Renal cortical epithelial cell (primary cell): ENCODE measurements at places on chromosomes 6 and 20. TPM values are rescaled to one million over a fixed set of nuclear protein-coding genes. Genes with fewer than 3 reads are reported as not detected.

SLC2A10 gene
- 8.0 and 13.9 TPM in 2 replicates for total RNA-seq

POM121L2 gene
- not detected in 2 replicates for total RNA-seq

ATP6V1G2 gene
- total RNA-seq = 1.0 TPM in 1 of 2 replicates, not detected in the other

PSORS1C1 gene
- 1.0 and 5.1 TPM in 2 replicates for total RNA-seq

GRCh38 chr20:8218861-8219260, 86.8 kb downstream of the PLCB1 start:
- peak; percentile 81 for DNase-seq

- no peak for DNase-seq
Measured at GRCh38 chr6:2378046-2378657, 132.7 kb upstream of the GMDS start.

DNA sequence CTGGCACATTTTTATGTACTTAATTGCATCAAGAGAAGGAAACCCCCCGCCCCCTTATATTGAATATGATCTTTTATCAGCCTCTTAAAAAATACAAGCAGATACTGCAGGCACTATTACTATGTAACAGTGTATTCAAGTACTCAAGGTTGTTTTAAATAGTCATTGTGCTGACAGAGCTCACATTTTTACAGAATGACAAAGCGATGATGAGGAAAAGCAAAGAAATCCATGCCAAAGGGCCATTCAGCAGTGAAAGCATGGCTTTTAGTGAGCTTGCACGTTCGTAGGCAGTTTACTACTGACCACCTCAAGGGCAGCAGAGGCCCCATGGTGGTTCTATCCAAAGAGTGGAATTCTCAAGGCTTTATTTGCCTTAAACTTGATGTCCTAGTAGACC, 146.8 kb downstream of the RPS12 start:
- peak; percentile 65 for DNase-seq

DNA sequence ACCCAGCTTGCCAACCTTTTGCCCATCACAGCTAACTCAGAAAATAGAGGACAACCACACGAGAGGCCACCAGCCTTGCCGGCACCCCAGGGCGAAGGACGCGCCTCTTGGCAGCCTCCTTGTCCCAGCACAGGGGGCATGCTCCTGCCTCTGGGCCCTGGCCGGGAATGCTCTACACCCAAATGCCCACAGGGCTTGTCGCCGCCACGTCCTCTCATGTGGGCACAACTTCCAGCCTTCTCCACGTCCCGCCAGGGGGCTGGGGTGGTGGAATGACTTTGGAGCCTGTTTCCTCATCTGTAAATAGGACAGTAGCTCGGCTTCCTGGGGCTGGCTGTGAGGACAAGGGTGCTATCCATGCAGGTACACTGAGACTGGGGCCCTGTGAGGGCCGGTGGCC, 152.4 kb upstream of the MLN start:
- no peak for DNase-seq

GRCh38 chr6:100880149-100880852, 828 bp downstream of the ASCC3 start:
- DNase-seq = peak; percentile 56

DNA sequence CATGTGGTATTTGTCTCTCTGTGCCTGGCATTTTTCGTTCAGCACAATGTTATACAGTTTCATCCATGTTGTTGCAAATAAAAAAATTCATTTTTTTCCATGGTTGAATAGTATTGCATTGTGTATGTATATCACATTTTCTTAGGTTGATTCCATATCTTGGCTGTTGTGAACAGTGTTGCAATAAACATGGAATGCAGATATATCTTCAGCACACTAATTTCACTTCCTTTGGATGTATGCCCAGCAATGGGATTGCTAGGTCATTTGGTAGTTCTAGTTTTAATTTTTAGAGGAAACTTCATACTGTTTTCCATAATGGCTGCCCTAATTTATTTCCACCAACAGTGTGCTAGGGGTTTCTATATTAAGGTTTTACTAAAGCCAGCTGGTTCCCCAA, 52.6 kb downstream of the GFRAL start:
- no peak for DNase-seq

- no peak for DNase-seq
Measured at GRCh38 chr6:162649271-162649670, 78.3 kb downstream of the PRKN start.

GRCh38 chr6:165952514-165952913, 215.1 kb downstream of the TBXT start:
- DNase-seq = no peak

GRCh38 chr6:149246691-149247384, 70.7 kb upstream of the TAB2 start:
- DNase-seq = no peak

DNA sequence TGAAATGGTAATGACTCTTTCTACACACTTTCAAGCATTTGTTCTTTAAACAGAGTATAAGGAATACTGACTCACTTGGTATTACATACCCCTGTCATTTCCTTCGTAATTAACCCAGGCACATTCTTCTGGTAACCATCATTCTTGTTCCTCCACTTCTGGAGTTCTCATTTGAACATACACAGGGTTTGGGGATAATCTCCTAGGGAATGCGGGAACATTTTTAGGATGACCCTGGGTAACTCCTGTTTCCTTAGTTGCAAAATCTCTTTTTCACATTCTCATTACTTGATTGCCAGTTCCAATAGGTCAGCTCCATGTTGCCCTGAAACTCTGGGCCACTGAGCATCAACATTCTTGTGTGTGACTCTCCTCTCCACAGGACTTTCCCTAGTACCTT, 51.5 kb upstream of the E2F3 start:
- no peak for DNase-seq

- DNase-seq = no peak
Measured at GRCh38 chr6:105308840-105309239, 94.0 kb downstream of the PREP start.

GRCh38 chr6:3529721-3530120, 72.9 kb upstream of the SLC22A23 start:
- DNase-seq = peak; percentile 58

DNA sequence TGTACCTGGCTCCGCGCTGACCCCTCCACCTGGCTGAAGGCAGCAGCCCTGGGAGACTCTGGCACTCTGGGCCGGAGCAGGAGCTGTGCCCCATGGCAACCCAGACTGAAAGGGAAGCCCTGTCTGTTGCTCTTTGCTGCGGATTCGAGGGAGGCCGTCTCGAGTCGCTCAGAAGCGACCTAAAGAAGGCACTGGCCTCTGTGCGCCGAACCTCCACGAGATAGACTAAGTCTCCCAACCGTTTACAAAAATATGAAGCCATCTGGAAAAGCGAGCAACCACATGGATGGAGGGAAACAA, 10.5 kb upstream of the TBX18 start:
- DNase-seq = no peak
